ENCODE measurements at places on chromosomes 3 and 15.

DNA sequence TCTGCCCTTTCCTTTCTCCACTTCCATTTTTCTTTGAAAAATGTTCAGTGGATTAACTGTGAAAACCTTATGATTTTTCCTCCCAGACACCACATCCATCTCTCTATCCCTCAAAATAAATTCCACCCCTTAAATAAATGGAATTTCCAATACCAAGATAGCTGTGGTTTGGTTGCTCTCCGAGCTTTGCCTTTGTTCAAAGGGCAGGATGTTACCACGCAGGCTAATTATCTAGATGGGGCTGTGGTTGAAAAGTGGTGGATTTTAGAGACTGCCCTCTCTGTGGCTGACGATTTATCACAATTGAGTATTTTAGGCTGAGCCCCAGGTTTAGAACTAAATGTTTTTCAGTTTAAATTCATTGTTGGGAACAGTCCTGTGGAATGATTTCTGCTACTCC, 36.9 kb upstream of the CMSS1 start:
- no peak for DNase-seq

DNA sequence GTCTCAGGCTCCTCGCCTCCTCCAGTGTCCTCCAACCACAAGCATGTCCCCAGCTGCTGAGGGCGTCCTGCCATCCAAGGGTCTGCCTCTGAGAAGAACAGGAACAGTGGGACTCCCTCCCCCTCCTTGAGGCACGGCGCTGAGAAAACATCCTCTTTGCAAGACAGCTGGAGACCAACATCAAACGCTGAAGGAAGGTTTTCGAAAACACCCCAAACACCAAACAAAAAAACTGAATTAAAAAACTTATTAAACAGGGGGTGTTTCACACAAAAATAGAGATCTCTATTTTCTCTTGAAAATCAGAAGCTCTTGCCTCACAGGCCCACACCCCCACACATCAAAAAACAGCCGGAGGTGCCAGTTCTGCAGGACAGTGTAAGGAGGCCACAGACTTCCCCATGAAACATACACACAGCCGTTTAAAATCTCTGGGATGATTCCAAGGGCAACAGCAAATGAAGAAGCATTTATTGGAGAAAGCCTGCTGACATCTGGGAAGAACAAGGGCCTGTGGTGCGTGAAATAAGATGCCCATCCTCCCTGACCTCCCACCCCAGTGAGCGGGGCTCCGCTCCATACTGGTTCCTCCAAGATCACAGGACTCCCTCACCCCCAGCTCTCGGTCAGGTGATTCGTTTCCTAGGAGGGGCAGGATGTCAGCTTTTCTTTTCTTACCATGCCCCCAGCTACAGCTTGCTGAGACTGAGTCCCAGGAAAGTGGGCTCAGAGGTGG, 71.3 kb downstream of the NUP210 start:
- no peak for DNase-seq

- DNase-seq = no peak
These were observed 4.2 kb downstream of the PTPRG start for GRCh38 chr3:61565569-61565968.

DNA sequence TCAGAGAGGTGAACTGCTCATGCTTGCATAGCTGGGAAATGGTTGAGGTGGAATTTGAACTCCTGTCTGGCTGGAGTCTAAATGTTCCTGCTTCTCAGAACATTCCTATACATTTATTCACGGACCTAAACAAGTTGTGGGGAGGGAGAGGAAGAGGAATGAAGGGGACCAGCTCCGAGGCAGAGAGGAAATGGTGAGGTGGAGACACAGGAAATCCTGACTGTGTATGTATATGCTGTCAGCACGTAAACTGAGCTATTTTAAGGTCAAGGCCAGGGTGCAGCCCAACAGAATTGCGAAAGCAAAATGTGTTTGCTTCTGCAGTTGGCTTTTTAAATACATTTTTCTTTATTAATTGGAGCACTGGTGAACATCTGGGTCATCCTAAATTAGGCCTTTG, 74.1 kb upstream of the POMGNT2 start:
- no peak for DNase-seq

DNA sequence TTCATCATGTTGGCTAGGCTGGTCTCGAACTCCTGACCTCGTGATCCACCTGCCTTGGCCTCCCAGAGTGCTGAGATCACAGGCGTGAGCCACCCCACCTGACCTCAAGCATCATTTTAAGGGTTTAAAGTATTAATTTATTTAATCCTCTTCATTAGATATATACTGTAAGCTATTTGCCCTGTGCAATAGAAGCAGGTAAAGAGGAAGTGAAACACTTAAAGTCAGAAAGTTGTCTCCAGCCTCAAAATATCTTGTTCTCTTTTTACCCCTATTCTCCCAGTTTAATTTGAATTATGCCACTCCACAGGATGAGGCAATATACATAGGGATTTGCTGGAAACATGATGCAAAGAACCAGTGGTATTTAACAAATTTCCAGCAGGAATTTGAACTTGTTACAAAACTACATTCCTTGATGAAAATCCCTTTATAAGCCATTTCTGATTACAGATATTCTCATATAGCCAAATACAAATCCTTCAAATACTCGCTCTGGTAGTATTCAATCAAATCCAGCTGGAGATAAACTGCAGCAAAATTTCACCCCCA, 2.0 kb downstream of the NDUFB5 start:
- DNase-seq = no peak

DNA sequence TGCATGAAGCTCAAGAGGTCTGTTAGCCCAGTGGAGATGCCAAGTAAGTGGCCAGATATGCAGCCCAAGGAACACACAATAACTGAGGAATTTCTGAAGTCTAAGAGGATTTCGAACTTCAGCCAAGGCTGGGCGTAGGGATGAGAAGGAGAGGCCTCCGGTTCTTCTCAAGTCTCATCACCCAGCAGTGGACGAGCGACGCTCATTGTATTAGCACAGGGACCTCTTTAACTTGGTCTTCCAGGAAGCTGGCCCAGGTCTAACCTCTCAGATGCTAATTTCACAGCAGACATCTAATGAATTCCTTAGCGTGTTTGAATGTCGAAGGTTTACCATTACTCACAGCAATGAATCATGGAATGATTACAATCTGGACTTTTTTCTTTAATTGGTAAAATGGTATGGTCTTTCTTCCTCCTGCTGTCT, 85.0 kb downstream of the HES1 start:
- no peak for DNase-seq

DNA sequence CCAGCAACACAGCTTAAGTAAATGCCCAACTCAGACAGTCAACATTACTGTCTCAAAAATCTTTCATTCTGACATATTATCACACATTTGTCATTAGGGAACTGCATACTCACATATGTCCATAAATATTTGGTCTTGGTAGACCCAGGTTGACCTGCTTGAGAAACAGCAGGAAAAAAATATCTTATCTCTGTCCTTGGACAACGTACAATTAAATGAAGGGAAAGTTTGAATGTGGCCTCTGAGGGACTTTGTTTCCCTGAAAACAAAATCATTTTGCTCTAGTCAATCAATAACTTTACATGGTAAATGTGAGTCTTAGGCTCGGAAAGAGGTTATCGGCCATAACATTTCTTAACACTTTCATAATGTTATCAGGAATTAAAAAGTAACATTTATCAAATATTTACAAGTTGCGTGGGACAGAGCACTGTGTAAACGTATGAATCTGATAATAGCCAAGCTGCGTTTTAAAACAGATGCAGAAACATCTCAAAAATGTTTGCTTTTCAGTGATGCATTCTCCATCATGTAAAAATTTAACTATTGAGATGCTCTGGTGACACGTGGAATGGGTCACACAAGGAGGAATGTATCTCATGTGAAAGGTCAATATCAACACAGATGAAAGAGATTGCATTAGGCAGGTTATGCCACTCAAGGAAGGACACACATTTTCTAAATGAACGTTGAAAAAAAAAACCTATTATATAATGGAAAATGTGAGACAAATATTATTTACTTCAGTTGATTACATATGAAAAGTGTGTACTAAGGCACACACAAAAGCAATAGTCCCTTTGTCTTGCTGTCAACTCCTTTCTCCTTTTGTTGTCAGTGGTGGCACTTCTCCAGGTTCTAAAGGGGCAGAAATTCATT, 304.4 kb downstream of the WDR72 start:
- DNase-seq = no peak

GRCh38 chr15:60548101-60548500, 69.2 kb upstream of the ICE2 start:
- no peak for DNase-seq

Measured in activated CD8-positive, alpha-beta memory T cell treated with anti-CD3 and anti-CD28 coated beads for 4 hours (primary cell).